ENCODE measurements at places on chromosomes 12 and 14. TPM values are rescaled to one million over a fixed set of nuclear protein-coding genes. Genes with fewer than 3 reads are reported as not detected.

The FAM234B gene
- 5.0 TPM for total RNA-seq

The ADAM21 gene
- 0.77 TPM for total RNA-seq

The SLC17A8 gene
- 0.16 TPM for total RNA-seq

The KCNC2 gene
- total RNA-seq: not detected

The TBK1 gene
- 33.6 TPM for total RNA-seq

The PPM1A gene
- total RNA-seq: 16.2 TPM

The ANKRD33 gene
- 0.16 TPM for total RNA-seq

The HSPB8 gene
- total RNA-seq: 9.8 TPM

The ENDOU gene
- 0.09 TPM for total RNA-seq

The TMEM132D gene
- total RNA-seq: not detected

The C12orf54 gene
- not detected for total RNA-seq

The SLCO1B1 gene
- total RNA-seq: not detected

The NEDD8 gene
- 277 TPM for total RNA-seq

The CLEC7A gene
- total RNA-seq: not detected

The SPIC gene
- total RNA-seq: not detected

The SLC39A2 gene
- total RNA-seq: not detected

The DACT1 gene
- 20.8 TPM for total RNA-seq

The GPRC5A gene
- total RNA-seq: 7.6 TPM

The C1QL4 gene
- 0.09 TPM for total RNA-seq

The CLEC12A gene
- not detected for total RNA-seq

The VSX2 gene
- total RNA-seq: not detected

The HOXC12 gene
- not detected for total RNA-seq

The TSHR gene
- total RNA-seq: not detected

The TBX5 gene
- 10.2 TPM for total RNA-seq

The NEMP1 gene
- 4.9 TPM for total RNA-seq

The AQP5 gene
- not detected for total RNA-seq

The STAC3 gene
- total RNA-seq: 0.63 TPM

The LRFN5 gene
- 13.2 TPM for total RNA-seq

The PTPN6 gene
- 0.09 TPM for total RNA-seq

The COPZ1 gene
- total RNA-seq: 128 TPM

The MAP1LC3B2 gene
- total RNA-seq: 0.17 TPM

The SPPL3 gene
- 4.1 TPM for total RNA-seq

The PTMS gene
- 88.7 TPM for total RNA-seq

The COX8C gene
- total RNA-seq: not detected

The UBE2N gene
- 53.0 TPM for total RNA-seq

The COCH gene
- total RNA-seq: 0.16 TPM

The LRP1-AS gene
- total RNA-seq: not detected
